ENCODE measurements at places on chromosomes 5 and 9.

DNA sequence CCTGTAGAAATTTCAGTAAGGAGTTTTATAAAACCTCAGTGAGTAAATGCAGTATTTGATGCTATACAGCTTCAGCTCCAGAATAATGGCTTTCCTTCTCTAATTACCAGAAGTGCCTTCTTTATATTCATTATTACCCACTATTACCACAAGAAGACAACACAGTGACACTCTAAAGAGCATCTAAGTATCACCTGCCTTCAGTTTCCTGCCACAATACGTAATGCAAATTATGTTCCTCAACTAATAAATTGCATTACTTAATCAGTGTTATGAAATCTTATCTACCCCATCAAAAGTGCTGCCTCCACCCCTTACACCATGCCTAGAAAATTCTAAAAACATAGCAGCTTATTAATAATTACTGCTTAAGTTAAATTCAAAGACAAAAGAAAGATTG is 91.9 kb downstream of the TRPM6 start:
- no peak for DNase-seq

DNA sequence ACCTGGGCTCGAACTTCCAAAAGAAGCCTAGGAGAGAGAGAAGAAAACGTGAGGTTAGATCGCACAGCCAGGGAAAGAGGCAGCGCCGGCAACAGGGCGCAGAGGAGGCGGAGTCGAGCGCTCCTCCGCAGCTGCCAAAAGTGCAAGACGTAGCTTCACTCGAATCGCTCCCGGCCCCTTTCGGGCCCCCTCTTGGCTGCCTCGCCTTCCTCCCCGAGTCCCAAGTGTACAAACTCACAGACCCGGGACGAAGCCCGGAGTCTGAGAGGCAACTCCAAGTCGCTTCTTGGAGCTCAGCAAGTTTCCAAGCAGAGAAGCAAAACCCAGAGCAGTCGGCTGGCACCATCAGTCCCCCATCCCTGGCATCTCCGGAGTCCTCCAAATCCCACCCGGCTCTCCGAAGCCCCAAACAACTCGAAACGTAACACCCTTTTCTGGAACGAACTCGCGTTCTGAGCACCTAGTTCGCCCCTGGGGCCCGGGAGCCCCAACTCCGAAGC is 1.2 kb downstream of the MIER3 start:
- peak; percentile 66 for DNase-seq

GRCh38 chr5:87020099-87020934 is 247.4 kb upstream of the RASA1 start:
- DNase-seq, result no peak

DNA sequence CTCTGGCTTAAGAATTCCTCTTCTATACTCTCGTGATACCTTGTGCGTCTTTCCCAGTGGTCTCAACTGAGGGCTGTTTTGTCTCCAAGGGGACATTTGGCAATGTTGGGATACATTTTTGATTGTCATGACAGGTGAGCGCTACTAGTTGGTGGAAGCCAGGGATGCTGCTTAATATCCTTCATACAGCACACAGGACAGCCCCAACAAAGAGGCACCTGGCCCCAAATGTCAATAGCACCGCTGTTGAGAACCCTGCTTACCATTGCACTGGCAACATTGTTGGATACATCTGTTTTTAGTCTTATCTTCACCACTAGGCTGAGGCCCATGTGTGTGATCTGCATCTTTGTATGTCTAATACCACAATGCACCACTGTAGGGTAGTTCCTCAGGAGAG is 114.1 kb downstream of the C9orf152 start:
- no peak for DNase-seq

- peak; percentile 32 for DNase-seq
Measured at GRCh38 chr5:36606428-36607113, at the start of gene SLC1A3. SLC1A3 (plus strand) TSS chr5:36606606; CDS start chr5:36608424, 1,818 bp downstream.

DNA sequence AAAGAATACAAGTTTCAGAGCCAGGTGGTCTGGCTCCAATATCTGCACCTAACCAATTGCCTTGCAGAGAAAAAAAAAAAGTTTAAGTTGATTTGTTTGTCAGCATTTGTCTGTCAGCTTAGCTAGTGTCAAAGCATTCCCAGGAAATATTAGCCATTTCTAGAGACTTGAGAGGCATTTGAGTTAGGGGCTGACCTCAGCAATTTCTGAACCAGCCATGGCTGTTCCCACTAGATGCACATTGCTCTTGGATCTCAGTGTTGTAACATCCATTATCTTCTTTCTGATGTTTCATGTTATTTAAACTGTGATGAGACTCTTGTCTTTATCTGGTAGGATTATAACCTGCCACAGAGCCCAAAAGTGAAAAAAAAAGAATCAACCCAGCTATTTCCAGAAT is 102.3 kb downstream of the NDUFAF2 start:
- no peak for DNase-seq

- DNase-seq, result no peak
Measured at GRCh38 chr5:125274938-125275724, 528.7 kb upstream of the ZNF608 start.

DNA sequence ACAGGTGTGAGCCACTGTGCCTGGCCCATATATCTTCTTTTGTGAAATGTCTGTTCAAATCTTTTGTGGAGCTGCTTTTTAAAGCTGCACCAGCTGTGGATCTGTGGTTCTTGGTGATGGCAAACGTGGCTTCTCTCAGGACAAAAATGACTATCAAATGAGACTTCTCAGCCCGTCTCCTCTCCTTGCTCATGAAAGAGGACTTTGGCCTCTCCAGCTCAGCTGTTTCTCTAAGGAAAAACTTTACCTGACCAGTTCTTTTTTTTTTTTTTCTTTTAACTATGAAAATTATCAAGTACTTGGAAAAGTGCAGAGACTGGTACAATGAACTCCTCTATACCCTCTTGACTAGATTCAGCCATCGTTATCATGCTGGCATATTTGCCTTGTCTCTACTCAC is 44.8 kb downstream of the RALGPS1 start:
- DNase-seq, result no peak

DNA sequence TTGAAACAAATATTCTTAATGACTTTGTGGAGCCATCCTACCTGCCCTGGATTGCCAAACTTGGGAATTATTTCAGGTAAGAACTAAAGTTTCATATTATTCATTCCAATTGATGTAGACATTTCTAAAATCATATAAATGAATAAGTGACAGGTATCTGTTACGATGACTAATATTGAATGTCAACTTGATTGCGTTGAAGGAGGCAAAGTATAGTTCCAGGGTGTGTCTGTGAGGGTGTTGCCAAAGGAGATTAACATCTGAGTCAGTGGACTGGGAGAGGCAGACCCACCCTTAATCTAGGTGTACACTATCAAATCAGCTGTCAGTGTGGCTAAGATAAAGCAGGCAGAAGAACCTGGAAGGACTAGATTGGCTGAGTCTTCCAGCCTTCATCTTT is 1688.4 kb upstream of the CDH9 start:
- DNase-seq, result no peak

DNA sequence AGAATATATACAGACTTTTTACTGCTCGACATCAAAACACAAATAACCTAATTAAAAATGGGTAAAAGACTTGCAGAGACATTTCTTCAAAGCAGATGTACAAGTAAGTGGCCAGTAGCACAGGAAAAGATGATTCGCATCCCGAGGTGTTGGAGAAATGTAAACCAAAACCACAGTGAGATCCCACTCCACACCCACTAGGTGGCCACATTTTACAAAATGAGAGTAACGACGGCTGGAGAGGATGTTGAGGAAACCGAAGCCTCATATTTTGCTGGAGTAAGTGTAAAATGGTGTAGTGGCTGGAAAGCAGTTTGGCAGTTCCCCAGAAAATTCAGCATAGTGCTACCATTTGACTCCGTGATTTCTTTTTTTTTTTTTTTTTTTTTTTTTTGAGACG is 21.3 kb upstream of the GBGT1 start:
- DNase-seq, result peak; percentile 88
